ENCODE measurements at places on chromosomes 2 and 18.

DNA sequence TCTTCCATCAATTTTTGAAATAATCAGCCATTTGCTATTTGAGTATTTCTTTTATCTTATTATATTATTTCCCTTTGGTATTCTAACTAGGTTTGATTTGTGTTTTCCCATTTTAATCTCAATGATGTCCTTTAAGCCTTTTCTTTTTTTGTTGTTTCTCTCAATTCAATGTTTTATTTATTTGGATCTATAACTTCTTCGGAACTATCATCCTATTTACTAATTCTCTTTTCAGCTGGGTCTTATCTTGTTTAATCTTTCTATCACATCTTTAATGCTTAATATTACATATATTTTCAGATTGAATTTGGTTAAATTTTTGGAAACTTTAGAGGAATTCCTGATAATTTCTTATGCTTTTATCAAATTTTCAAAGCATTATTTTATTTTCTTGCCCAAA, 448.3 kb downstream of the SOX11 start:
- DNase-seq, result no peak

- DNase-seq, result peak; percentile 66
Measured at GRCh38 chr2:36380624-36381481, 25.3 kb downstream of the CRIM1 start.

GRCh38 chr18:7764405-7764804, 197.3 kb downstream of the PTPRM start:
- DNase-seq, result no peak

GRCh38 chr2:145168091-145168490, 648.2 kb upstream of the ZEB2 start:
- no peak for DNase-seq

GRCh38 chr2:128497461-128497860, 178.8 kb upstream of the HS6ST1 start:
- no peak for DNase-seq

GRCh38 chr2:196242131-196242620, 70.8 kb upstream of the STK17B start:
- no peak for DNase-seq

DNA sequence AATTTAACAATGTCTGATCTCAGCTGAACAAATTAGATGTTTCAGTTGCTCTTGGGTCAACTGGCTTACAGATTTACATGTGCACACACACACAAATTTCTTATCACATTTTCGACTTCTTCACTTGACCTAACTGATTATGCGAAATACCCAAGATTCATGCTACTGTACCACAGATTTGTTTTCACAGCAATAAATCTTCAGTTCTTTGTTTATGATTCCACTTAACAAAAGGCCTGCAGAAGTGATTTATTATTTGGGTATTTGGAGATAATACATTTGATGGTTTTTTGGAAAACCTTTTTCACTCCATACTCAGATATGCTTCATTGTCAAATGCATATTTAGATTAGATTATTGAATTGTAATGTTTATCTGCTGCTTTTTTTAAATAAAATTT, 129.0 kb downstream of the GALNT1 start:
- no peak for DNase-seq

DNA sequence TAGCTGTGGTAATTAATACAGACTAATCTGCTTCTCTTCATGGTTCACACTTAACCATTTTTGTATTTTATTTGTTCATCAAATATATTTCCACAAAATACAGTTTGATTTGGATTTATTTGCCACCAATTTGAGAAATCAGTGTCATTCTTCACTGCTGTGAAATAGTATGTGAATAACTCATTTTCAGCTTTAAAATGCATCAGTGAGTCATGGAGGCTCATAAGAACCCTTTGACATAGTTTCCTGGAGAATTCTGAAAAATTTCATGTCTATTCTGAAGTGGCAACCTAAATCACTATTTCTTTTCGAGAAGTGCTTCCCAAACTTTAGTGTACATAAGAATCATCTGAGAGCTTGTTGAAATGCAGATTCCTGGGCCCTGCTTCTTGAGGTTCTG, 1026.7 kb upstream of the ACVR2A start:
- DNase-seq, result no peak

GRCh38 chr2:138035608-138036217, 71.4 kb downstream of the HNMT start:
- no peak for DNase-seq

GRCh38 chr2:170157025-170157684, 20.8 kb upstream of the MYO3B start:
- no peak for DNase-seq

GRCh38 chr2:150167711-150168110, 319.8 kb downstream of the RND3 start:
- no peak for DNase-seq

- peak; percentile 19 for DNase-seq
Measured at GRCh38 chr2:163191372-163191771, 352.8 kb upstream of the KCNH7 start.

- no peak for DNase-seq
Measured at GRCh38 chr18:23725827-23726661, 36.8 kb downstream of the LAMA3 start.

DNA sequence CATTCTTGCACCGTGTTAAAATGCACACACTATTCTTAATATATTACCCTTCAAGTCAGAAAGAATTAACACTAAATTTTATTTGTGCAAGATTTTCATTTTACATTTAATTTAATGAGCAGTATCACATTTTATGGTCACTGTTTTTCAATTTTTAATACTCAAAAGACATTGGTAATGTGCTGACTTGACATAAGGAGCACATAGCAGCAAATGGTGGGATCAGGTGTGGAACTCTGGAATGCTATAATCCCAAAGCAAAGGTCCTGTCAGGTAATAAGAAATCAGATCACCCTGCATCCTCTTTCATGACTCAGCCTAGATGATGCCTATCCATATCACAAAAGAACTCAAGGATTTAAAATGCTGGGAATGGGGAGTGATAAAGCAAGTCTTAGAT, 55.6 kb upstream of the SPAG16 start:
- DNase-seq, result no peak

- DNase-seq, result peak; percentile 2
Measured at GRCh38 chr2:220736778-220737177, 835.3 kb downstream of the EPHA4 start.

- no peak for DNase-seq
Measured at GRCh38 chr2:17228461-17228860, 289.8 kb downstream of the RAD51AP2 start.

DNA sequence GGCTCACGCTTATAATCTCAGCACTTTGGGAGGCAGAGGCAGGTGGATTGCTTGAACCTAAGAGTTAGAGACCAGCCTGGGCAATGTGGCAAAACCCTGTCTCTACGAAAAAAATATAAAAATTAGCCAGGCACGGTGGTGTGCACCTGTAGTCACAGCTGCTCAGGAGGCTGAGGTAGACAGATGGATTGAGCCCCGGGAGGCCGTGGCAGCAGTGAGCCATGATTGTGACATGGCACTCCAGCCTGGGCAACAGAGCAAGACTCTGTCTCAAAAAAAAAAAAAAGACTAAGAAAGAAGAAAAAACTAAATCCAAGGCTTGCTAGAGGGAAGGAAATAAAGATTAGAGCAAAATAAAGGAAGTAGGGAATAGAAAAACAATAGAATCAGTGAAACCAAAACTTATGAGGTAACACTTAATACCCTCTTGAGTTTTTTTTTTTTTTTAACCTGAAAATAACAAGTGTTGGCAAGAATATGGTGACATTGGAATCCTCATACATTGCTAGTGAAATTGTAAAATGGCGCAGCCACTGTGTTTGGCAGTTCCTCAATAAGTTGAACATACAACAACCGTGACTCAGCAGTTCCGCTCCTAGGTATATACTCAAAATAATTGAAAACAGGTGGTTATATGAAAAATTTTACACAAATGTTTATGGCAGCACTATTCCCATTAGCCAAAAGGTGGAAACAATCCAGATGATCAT, 85.2 kb downstream of the EML4 start:
- DNase-seq, result no peak

DNA sequence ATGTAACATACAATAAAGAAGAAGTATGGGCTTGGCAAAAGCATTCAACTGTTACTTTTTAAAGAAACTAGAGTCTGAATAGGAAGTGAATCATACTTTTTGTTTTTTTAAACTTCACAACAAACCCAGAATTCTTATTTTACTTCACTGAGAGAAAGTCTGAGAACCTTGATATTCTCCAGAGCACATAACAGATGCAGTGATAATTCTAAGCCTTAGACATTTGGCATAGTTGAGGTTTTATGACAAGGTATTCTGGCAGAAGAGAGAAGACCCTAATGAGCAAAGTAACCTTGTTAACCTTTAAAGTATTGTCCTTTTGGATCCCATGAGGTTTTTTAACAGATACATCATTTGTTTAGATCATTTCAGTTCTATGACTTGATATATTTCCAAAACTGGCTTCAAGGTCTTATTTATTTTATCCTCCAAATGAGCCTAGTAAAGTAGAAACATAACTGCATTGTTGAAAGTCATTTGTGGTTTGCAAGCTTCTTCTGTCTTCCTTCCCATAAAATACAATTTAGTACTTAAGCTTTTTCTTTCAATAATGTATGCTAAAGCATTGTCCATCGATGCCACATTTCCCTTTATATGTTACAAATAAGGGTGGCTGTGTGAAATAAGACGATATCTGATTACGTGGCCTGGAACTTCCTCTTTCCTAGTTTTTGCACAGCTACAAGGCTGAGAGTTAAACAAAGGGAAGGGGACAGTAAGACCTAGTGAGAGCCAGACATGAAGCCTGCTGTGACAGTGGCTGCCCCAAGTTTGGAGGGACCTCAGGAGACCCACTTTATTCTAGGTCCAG, 86.1 kb upstream of the ITPRID2 start:
- no peak for DNase-seq

GRCh38 chr2:111973701-111974100, 75.3 kb downstream of the MERTK start:
- DNase-seq, result no peak

GRCh38 chr2:126736133-126736874, 80.3 kb downstream of the GYPC start:
- no peak for DNase-seq

DNA sequence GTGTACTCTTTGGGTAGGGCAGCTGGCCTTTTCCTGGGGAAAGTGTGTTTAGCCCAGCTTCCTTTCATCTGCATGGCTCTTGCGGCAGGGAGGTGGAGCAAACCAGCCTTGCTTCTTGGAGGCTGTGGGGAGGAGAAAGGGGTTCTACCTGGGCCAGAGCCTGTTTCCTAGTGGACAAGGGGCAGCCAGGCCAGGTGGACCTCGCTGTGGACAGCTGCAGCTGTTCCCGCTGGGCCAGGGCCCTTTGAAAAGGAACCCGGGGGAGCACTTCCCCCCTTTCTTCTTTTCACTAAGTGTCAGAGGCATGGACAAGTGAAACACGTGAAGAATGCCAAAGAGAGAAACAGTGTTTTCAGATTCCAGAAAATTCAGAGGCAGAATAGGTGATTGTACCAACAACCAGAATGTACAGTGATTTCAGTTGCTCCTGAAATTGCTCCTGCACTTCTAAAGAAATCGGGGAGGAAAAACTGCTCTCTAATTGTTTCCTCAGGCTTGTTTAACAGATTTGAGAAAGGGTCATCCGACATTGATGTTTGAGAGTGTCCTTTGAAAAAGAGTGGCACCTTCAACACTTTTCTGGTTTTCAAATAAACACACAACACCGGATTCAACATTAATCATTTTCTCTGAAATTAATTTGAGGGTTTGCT, 3.9 kb downstream of the GLI2 start:
- DNase-seq, result peak; percentile 61

- DNase-seq, result no peak
Measured at GRCh38 chr2:38596229-38596628, 6.5 kb downstream of the HNRNPLL start.

DNA sequence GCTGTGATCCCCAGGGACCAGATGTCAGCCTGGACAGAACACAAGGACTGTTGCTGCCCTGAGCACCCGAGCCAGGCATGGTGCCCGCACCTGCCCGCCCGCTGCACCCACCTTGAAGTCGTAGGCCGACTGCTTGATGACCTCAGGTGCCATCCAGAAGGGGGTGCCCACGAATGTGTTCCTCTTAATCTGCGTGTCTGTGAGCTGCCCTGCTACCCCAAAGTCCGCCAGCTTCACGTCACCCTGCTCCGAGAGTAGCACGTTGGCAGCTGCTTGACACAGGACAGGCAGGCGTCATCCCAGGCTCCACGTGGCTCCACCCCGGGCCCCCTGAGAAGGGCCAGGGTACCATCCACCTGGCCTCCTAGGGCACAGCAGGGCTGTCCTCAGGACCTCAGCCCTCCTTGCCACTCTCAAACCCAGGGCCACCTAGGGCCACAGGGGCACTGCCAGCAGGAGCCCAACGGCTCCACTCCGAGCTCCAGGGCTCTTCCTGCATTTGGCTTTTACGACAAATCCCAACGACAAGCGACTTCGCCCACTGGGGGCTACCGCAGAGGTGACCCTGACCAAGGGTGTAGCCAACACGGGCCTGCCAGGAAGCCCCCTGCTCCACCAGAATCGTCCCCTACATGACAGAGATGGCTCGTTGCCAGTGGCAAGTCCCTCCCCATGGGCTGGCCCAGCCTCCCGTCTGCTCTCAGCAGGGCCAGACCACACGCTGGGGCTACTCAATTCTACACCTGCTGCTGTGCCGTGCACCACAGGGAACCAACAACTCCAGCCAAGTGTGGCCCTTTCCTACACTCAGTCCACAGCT, 9.0 kb downstream of the STK25 start:
- DNase-seq, result peak; percentile 56

DNA sequence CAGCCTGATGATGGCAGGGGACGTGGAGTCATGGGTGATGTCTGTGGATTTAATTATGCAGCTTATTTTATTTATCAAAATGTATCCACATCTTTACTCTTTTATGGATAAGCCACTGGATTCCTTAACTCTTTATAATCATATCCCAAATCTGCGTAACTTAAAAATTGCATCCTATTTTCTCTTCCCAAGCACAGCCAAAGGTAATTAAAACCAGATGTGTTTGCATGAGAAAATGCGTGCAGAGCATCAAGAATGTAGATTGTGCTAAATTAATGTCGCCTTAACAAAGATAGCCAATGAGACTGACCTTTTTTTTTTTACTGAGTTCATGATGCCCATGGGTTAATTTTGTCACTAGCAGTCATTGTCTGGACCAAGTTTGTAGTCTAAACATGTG, 10.0 kb downstream of the SH3RF3 start:
- DNase-seq, result no peak

GRCh38 chr2:28449126-28449487, 46.8 kb upstream of the PLB1 start:
- no peak for DNase-seq

GRCh38 chr2:155377266-155377680, 678.8 kb downstream of the KCNJ3 start:
- no peak for DNase-seq

GRCh38 chr2:230439590-230439989, 23.6 kb downstream of the SP100 start:
- no peak for DNase-seq

GRCh38 chr2:196166876-196167275, 4.5 kb downstream of the STK17B start:
- DNase-seq, result no peak

- no peak for DNase-seq
Measured at GRCh38 chr2:31388736-31389135, 25.8 kb downstream of the XDH start.

DNA sequence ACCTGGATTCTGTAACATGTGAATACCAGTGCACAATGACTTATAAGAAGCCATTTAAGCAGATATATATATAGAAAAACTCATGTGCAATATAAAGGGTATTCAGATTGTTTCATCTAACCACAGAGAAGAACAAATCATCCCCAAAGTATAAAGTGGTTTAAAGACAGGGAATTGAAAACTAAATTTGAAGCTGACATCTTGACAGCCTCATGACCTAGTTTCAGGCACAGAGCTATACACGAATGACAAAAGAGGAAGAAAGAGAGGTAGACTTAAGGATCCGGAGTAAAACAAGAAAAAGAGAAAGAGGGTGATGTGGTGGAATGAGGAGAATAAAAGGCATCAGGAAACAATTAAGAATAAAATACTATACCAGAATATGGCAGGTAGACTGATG, 194.5 kb downstream of the EPHA4 start:
- no peak for DNase-seq
